ENCODE measurements at places on chromosomes 1 and 21.

GRCh38 chr1:93016171-93016570, 54.9 kb upstream of the DIPK1A start:
- no peak for DNase-seq

DNA sequence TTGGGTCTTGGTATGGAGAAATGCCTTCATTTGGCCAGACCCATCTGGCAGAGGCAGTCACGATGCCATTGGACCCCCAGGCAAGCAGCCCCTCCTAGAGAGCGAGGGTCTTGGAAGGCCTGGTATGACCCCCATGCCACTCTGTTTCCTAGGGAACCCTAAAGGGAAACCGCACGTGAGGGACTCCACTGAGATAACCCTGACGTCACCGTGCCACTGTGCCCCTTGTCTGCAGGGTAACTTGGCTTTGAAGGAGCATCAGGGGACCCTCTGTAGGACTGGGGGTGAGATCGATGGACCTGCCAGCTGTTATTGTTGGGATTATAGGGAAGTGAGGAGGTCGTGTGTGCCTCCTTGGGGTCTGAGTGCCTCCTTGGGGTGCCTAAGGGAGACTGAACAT, 34.5 kb downstream of the ABCG1 start:
- no peak for DNase-seq

- DNase-seq = no peak
Observed at GRCh38 chr1:110798691-110799256, 74.2 kb upstream of the CD53 start.

DNA sequence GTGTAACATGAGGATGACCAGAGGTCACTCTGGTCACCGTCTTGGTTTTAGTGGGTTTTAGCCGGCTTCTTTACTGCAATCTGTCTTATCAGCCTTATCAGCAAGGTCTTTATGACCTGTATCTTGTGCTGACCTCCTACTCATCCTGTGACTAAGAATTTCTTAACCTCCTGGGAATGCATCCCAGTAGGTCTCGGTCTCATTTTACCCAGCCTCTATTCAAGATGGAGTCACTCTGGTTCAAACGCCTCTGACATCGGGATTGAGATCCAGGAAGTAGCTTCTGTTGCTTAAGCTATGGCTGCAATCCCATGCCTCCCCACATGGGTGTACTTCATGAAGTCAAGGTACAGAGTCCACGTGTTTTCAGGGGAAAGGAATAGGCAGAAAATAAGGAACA, 19.9 kb downstream of the FMN2 start:
- DNase-seq = no peak

GRCh38 chr1:171495444-171495843, 10.1 kb downstream of the PRRC2C start:
- no peak for DNase-seq

DNA sequence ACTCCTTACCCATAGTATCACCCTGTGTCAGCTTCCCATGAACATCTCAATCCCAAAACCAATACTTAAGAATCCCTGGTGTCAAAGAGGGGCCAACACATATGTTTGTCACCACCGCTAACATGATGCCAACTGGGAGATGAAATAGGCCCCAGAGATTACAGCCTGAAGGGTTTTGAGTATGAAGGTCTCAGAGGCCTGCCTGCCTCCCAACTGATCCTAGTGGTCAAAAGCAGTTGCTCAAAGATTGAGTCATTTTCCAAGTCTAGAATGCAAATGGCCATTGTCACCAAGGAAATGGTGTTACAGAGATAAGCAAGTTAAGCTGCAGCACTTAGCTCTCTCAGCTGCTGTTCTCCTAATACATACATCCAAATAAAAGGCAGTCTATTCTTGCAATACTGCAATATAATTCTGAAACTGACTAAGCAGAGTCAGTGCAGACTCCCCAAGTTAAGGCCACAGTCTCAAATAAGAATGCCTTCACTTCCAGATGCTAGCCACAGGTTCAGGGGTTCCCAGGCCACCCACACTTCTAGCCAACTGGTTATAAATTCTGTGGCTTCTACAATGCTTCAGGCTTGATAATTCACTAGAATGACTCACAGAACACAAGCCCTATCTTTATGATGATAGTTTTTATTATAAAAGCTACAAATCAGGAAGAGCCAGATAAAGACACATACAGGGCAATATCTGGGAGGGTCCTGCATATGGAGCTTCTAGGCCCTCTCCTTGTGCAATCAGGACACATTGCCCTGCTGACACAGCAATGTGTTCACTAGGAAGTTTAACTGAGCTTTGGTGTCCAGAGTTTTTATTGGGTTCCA, 18.7 kb downstream of the DUSP10 start:
- no peak for DNase-seq

GRCh38 chr1:156822680-156823079, 6.0 kb upstream of the SH2D2A start:
- no peak for DNase-seq

DNA sequence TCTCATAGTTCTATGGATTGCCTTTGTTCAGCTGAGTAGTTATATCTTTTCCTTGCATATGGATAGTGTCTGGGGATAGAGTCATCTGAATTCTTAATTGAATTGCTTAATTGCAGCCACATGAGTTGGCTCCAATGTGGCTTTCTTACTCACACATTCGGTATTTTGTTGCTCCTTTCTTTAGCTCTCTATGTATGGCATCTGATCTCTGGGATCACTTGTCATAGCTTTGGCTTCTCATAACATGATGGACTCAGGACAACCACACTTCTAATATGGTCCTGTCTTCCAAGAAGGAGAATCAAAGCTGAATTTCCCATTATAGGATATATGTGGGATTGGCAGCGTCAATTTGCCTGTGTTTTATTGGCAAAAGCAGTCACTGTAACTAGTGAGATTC, 716.2 kb downstream of the NCAM2 start:
- no peak for DNase-seq

- no peak for DNase-seq
Observed at GRCh38 chr1:160575112-160575664, 4.1 kb downstream of the CD84 start.

GRCh38 chr1:77900687-77901293, 12.4 kb downstream of the NEXN start:
- peak; percentile 65 for DNase-seq

All from NCI-H526 treated with DMSO at 0.1 percent for 48 hours (cell line).